ENCODE measurements at places on chromosomes 7 and 10. TPM values are rescaled to one million over a fixed set of nuclear protein-coding genes. Genes with fewer than 3 reads are reported as not detected.

DNA sequence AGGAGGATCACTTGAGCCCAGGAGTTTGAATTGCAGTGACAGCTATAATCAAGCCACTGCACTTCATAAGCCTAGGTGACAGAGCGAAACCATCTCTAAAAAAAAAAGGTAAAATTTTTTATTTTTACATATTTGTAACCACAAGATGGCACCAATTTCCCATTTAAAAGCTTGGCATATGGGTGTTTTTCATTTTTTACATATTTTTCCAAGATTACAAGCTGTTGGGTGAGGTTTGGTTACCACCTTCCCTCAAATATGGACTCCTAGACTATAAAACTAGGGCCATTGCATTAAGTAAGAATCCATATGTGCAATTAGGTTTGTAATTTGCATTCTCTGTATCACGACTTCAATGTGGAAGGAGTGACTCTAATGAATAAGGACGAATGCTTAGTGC is 129.3 kb upstream of the ACBD5 start:
- no peak for DNase-seq

- peak; percentile 59 for DNase-seq
These were observed 129.2 kb upstream of the SEC61G start for GRCh38 chr7:54888067-54888733.

GRCh38 chr7:66167773-66168387 is 37.3 kb upstream of the TPST1 start:
- peak; percentile 22 for DNase-seq

Gene ACSL5
- 0.88 TPM for total RNA-seq

- peak; percentile 76 for DNase-seq
These were observed 59.6 kb upstream of the TRIL start for GRCh38 chr7:29017713-29018112.

DNA sequence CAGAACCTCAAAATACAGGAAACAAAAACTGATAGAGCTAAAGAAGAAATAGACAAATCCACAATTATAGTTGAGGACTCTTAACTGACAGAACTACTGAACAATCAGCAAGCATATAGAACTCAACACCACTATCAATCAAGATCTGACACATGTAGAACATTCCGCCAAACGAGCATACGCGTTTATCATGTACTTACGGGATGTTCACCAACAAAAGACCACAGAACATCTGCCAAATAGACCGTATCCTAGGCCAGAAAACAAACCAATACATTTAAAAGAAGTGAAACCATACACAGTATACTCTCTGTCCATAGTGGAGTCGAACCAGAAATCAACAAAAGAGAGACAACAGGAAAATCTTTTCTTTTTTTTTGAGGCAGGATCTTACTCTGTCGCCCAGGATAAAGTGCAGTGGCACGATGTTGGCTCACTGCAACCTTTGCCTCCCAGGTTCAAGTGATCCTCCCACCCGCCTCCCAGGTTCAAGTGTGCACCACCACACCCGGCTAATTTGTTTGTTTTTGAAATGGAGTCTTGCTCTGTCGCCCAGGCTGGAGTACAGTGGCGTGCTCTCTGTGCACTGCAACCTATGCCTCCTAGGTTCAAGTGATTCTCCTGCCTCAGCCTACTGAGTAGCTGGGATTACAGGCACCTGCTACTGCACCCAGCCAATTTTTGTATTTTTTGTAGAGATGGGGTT is 5.1 kb downstream of the GNA12 start:
- no peak for DNase-seq

All from myocyte (in vitro differentiated cells).